ENCODE measurements at places on chromosomes 13 and 19. TPM values are rescaled to one million over a fixed set of nuclear protein-coding genes. Genes with fewer than 3 reads are reported as not detected.

Gene ZNF865
- 0.53 TPM for total RNA-seq

Gene FFAR2
- not detected for total RNA-seq

Gene ZNF28
- total RNA-seq: 15.3 TPM

Gene SIGLECL1
- not detected for total RNA-seq

Gene CEACAM1
- not detected for total RNA-seq

Gene CABP5
- total RNA-seq: not detected

Gene ZNF793
- 2.2 TPM for total RNA-seq

Gene DBP
- 8.1 TPM for total RNA-seq

Gene ZFP36
- 3.7 TPM for total RNA-seq

Gene ANKRD27
- total RNA-seq: 39.0 TPM

Gene PLVAP
- total RNA-seq: 1.1 TPM

Gene ANKLE1
- 0.38 TPM for total RNA-seq

Gene GAPDHS
- not detected for total RNA-seq

Gene PCSK4
- total RNA-seq: 1.5 TPM
